ENCODE measurements at places on chromosomes 3 and 15.
A peak's percentile ranks its signal among the peaks of the same experiment; 100 is the strongest.

GRCh38 chr3:156040041-156040440 lies 80.3 kb upstream of the KCNAB1 start:
- no peak for DNase-seq

DNA sequence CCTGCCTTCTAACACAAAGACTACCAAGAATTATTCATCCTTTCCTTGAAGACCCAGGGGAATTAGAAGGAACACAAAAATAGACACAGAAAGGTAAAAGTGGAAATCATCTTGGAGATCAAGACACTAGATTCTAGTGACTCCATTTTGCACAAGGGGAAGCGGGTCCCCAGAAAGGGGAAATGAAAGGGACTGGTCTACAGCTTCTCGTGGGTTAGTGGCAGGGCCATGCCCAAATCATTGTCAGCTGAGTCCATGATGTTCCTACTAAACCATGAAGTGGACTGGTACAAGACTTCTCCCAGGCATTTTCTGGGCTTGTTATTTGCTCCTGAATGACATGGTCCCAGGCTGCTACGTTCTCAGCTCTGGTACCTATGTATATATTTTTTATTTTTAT lies 230.7 kb upstream of the TPRG1 start:
- no peak for DNase-seq

DNA sequence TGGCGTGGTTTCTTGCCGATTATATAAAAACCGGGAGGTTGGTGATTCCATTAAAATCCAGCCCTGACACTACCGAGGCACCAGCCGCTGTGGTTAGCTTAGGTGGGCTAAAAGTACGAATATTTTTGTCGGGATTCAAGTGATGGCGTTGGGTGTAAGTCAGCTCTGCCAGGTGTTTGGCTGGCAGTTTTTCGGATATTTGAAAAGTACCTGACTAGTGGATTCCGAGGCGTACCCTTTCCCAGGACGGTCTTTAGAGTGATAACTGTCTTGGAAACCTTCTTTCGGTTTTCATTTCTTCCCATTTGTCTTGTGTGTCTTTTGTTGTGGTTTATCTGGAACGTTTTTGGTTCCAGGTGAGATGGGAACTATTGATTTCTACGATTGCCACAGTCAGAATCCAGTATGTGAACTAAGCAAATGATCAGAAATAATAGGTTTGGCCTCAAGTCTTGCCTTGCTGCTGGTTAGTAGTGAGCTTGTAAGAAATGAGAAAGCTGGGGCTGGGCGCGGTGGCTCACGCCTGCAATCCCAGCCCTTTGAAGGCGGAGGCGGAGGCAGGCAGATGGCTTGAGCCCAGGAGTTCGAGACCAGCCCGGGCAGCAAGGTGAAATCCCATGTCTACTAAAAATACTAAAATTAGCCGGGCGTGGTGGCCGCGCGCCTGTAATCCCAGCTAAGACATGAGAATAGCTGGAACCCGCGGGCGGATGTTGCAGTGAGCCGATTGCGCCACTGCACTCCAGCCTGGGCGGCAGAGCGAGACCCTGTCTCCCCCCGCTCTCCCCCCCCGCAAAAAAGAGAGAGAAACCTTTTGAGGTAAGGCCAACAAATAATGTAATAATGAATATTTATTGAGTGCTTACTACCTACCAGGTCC lies 1.4 kb downstream of the FYTTD1 start:
- DNase-seq: peak; percentile 21

- DNase-seq: no peak
These were observed 197.3 kb upstream of the LINGO1 start for GRCh38 chr15:77830051-77830468.

GRCh38 chr3:132083159-132083558 lies 48.3 kb upstream of the CPNE4 start:
- DNase-seq: no peak

GRCh38 chr15:44861917-44862316 lies 94.6 kb upstream of the TERB2 start:
- no peak for DNase-seq

- no peak for DNase-seq
These were observed 21.2 kb downstream of the GABRA5 start for GRCh38 chr15:26887926-26888666.

GRCh38 chr3:136860541-136860940 lies 1.5 kb upstream of the NCK1 start:
- DNase-seq: peak; percentile 35

DNA sequence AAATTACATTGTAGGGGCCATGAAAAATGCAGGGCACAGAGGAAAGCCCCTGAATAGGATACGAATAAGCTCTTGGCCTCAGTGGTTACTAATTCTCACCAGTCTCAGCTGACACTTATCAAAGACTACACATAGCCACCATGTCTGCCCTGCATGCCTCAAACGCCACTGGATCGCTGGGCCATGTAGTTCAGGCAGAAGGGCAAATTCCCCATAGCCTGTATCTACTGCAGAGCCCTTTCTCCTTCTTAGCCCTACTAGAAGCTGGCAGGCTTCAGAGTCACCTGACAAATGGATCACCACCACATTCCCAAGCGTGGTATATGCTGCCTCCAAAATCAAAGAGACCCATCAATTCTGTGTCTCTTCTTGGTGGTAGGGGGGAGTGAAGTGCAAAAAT lies 177.4 kb downstream of the MINAR1 start:
- DNase-seq: no peak

DNA sequence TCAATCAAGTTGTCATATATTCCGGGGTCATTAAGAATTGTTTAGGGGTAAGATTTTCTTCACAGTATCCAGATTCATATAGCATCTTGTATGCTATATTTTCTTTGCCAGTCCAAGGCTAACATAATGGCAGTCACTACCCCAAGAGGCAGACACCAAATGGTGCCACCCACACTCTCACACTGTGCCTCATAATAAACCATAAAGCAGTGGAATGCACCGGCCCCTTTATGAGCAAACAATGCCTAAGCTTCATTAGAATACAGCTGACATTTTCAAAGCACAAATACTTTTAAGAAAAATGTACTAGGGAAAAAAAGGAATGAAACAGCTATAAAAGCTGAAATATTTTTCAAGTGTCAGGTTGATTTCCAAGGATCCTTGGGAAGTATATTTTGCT lies 121.6 kb downstream of the TFDP2 start:
- DNase-seq: peak; percentile 42

GRCh38 chr15:57591237-57591821 lies 375 bp upstream of the MYZAP start:
- DNase-seq: no peak

- no peak for DNase-seq
These were observed 40.0 kb upstream of the ATP10A start for GRCh38 chr15:25903024-25903581.

- DNase-seq: no peak
These were observed 462.1 kb upstream of the CDIN1 start for GRCh38 chr15:36117296-36117787.

DNA sequence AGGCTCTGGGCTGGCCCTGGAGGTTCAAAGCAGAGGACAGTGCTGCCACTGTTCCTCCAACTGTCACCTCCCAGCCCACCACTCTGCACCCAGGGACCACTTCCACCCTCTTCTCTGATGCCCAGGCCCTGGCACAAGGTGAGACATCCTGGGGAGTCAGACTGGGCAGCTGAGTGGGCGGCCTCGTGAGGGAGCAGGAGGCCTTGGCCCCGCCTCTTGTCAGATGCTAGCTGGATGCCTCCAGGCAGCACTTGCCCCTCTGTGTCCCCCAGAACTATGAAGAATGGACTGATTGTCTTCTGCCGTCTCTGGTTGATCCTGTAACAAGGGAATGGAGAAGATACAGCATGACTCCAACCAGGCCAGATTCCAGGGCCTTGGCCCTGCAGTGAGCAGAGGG lies 191.0 kb upstream of the LINGO1 start:
- no peak for DNase-seq

DNA sequence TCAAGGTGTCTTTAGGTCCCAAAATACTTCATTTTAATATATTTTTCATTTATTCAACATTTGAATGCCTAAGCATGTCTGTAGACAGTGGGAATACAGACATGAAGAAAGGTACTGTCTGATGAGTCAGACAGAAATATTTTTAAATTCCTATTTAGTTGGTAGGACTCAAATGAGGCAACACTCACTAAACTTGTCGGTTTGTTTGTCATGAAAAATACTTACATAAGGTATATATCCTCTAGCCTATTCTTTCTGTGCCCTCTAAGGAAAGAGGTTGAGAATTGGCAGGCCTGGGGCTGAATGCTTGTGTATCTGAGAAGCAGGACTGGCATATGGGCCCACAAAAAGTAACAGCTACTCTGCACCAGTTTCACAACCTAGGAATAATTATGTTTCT lies 423.6 kb upstream of the MDFIC2 start:
- DNase-seq: no peak

GRCh38 chr3:36215241-36215640 lies 165.1 kb upstream of the STAC start:
- DNase-seq: no peak

GRCh38 chr3:102025606-102026270 lies 176.4 kb downstream of the NFKBIZ start:
- no peak for DNase-seq

- DNase-seq: no peak
These were observed 8.8 kb upstream of the OCA2 start for GRCh38 chr15:28107904-28108275.

GRCh38 chr3:108818404-108818803 lies 4.2 kb upstream of the TRAT1 start:
- no peak for DNase-seq

- DNase-seq: no peak
These were observed 563.4 kb upstream of the DPPA4 start for GRCh38 chr3:109900783-109901182.

- DNase-seq: no peak
These were observed 206.1 kb downstream of the PDZRN3 start for GRCh38 chr3:73418681-73419080.

GRCh38 chr15:64895285-64896065 lies 16.2 kb upstream of the ANKDD1A start:
- no peak for DNase-seq

GRCh38 chr3:49900491-49901153 lies 3.1 kb downstream of the MST1R start:
- no peak for DNase-seq

DNA sequence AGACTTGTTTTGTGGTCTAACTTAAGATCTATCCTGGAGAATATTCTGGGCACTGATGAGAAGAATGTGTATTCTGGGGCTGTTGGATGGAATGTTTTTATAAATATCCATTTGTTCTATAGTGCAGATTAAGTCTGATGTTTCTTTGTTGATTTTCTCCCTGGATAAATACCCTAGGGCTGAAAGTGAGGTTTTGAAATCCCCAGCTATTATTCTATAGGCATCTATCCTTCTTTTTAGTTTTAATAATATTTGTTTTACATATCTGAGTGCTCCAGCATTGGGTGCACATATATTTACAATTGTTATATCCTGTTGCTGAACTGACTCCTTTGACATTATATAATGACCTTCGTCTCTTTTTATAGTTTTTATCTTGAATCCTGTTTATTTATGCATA lies 42.9 kb downstream of the GALK2 start:
- no peak for DNase-seq

DNA sequence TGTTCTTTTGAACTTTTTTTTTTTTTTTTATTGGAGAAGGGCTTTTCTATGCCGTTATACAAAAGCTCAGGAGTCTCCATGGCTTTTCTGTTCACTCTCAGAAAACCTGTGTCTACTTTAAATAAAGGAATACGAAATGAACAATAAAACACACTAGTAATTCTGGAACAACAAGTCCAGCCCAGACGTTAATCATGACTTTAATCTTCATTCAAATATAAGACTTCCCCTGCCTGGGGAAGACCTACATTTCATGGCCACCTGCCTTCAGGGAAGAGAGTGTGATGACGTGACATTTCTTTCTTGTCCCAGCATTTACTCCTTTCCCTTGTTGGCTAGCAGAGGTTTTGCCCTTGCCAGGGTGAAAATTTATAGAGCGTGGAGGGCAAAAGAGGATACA lies 564.5 kb downstream of the PDCD6IP start:
- no peak for DNase-seq

DNA sequence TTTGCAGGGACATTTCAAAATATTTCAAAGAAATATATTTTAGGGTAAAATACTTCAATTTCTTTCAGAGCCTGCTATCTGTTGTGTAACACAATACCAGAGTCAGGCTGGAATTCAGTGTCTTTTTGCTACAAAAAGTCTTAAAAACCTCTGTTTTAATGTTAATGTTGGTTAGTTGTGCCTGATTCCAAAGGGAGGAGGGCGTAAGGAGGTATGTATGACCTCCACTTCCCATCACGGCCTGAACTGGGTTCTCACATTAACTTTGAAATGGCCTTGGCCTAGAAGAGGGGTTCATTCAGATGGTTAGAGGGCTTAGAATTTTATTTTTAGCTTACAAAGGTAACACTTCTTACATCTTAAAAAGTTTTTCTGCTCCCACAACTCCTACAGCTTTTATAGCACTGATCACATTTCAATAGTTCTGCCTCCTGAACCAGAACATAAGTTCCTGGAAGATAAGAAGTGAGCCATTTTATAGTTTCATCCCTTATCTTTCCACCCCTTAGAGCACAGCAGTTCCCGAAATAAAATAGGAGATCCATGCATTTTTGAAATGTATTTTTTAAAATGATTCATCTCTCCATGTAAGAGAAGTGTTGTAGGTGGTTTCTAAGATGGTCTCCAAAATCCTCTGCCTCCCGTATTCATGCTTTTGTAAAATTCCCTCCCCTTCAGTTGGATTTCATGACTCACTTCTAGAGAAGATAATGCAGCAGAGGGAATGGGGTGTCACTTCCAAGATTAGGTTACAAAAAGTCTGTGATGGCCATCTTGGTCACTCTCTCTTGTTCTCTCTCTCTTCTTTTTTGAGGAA lies 543.1 kb upstream of the NECTIN3 start:
- DNase-seq: no peak

GRCh38 chr3:106276755-106277612 lies 408.2 kb upstream of the CBLB start:
- no peak for DNase-seq

GRCh38 chr15:52004806-52005205 lies 14.2 kb upstream of the MAPK6 start:
- no peak for DNase-seq

DNA sequence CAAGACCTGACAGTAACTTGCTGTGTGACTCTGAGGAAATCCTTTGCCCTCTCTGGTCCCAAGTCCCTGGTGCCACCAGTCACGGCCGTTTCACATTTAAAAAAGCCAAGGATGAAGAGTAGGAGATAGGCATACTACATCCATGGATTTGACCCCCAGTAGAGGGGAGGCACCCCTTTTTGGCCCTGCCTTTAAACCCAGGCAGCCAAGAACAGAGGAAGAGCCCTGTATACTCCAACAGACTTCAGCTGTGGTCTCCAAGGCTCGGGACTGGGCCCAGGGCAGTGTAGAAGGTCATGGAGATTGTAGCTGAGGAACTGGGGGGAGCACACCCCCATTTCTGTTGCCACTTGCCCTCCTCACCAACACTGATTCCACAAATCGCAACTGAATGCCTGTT lies 3.7 kb downstream of the CAV3 start:
- DNase-seq: no peak

- no peak for DNase-seq
These were observed 196.7 kb downstream of the SHQ1 start for GRCh38 chr3:72651498-72651897.
